ENCODE measurements at places on chromosomes 12 and 14. TPM values are rescaled to one million over a fixed set of nuclear protein-coding genes. Genes with fewer than 3 reads are reported as not detected.
A peak's percentile ranks its signal among the peaks of the same experiment; 100 is the strongest.

GRCh38 chr14:56280843-56281242 is 162.6 kb downstream of the PELI2 start:
- DNase-seq = no peak
- no peaks in the 10 kb centered on the region for H3K36me3 ChIP-seq
- H3K27me3 ChIP-seq = no peaks in the 10 kb centered on the region
- no peaks in the 10 kb centered on the region for H3K4me1 ChIP-seq
- no peak overlapping the region for H3K27ac ChIP-seq
- H3K4me3 ChIP-seq = no peak overlapping the region

Gene SYCP3
- total RNA-seq = not detected

Gene ASIC1
- total RNA-seq = 5.7 TPM

Gene SYNE3
- 9.2 TPM for total RNA-seq

DNA sequence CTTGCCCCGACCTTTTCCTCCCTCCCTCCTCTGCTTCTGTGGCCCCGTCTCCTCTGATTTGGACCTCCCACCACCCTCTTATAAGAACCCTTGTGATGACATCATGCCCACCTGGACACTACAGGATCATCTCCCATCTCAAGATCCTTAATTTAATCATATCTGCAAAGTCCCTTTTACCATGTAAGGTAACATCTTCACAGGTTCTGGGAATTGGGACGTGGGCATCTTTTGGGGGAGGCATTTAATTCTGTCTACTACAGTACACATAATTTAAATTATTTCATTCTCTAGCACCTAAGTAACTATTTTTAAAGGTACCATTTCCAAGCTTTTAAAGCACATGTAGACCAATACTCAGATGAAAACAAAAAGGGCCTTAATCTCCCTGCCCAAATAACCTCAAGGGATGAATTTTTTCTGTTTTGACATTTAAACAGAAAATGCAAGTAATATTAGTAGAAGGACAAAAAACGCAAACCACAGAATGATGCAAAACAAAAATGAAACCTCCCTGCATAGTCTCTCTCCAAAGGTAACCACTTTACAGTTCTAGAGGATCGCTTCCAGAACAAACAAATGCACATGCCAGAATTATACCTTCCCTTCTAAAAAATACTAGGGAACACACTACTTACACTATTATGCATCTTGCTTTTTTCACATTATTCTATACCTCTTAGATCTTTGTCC is 222.1 kb downstream of the AACS start:
- no peak for DNase-seq
- H3K36me3 ChIP-seq = no peaks in the 10 kb centered on the region
- H3K4me1 ChIP-seq = no peaks in the 10 kb centered on the region
- H3K4me3 ChIP-seq = no peak overlapping the region
- no peaks in the 10 kb centered on the region for H3K27me3 ChIP-seq

- no peaks in the 10 kb centered on the region for H3K27me3 ChIP-seq
- H3K4me3 ChIP-seq = no peak overlapping the region
- no peak overlapping the region for H3K27ac ChIP-seq
Measured at GRCh38 chr12:5163661-5164060, 120.0 kb downstream of the KCNA5 start.

GRCh38 chr12:30976206-30976605 is 49.7 kb downstream of the TSPAN11 start:
- H3K27me3 ChIP-seq = no peaks in the 10 kb centered on the region
- H3K36me3 ChIP-seq = no peaks in the 10 kb centered on the region
- H3K27ac ChIP-seq = no peak overlapping the region

DNA sequence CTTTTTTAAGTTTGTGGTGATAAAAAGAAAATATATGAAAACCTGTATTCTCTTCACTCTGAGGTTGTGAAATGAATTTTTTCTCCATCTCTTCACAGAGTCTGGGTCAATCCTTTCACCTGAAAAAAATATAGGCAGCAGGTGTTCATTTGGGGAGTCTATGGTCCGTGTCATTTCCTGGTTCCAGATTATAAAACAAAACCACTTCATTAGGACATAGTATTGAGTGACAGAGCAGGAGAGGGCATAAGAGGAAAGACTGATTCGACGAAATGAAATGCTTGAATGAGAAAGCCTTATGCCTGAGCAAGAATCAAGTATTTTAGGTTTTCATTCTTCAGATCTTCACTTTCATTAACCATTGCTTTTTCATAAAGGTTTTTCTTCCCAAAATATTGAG is 51.8 kb upstream of the NUAK1 start:
- H3K4me1 ChIP-seq = no peaks in the 10 kb centered on the region
- no peaks in the 10 kb centered on the region for H3K36me3 ChIP-seq
- no peak for DNase-seq

DNA sequence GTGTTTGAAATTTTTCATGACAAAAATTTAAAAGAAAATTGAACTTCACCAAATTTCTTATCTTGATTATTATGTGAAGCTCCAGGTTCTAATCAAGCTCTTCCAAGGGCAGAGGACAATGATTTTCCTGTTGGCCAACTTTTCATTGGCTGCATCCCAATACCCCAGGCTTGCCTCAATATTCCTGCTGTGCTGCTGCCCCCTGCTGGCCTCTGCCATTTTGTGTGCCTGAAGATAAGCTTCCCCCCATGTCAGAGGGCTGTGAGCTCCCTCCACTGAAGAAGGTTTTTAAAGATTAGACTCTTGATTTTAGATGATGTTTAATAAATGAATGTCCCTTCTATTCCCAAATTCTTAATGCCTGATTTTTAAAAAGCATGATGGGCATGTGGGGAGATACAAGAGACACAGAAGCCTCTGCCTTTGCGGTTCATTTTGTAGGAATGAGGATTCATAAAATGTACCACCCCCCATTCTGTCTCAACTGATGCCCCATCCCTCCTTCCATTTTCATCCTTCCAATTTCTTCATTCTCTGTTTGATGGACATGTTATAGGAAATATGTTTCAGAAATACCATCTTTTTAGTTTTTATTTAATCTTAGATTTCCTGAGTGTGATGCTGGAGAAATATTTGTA is 76.7 kb upstream of the RGS6 start:
- no peaks in the 10 kb centered on the region for H3K27me3 ChIP-seq
- no peaks in the 10 kb centered on the region for H3K36me3 ChIP-seq
- H3K4me3 ChIP-seq = no peak overlapping the region
- DNase-seq = no peak
- H3K27ac ChIP-seq = no peak overlapping the region

DNA sequence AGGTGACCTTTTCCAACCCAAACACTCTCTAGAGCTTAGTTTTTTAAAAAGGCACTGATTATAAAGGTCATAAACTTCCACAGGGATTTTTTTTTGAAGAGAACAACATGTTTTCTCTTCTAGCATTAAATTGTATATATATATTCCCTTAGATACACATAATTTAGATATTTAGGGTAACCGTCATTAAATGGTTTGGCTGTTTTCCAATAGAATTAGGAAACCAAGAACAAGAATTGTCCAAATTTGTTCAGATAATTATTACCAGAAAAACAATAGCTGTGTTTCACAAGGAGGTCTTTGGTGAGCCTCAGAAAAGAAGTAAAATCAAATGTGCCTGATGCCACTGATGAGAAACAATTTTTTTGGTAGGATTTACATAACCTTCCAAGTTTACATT is 26.9 kb downstream of the LMO3 start:
- no peak for DNase-seq
- no peak overlapping the region for H3K4me3 ChIP-seq
- H3K27me3 ChIP-seq = no peaks in the 10 kb centered on the region
- no peaks in the 10 kb centered on the region for H3K4me1 ChIP-seq

GRCh38 chr12:69028941-69029729 is 96.2 kb upstream of the CPM start:
- H3K4me3 ChIP-seq = no peak overlapping the region
- peak overlapping the region; percentile 31 for H3K27ac ChIP-seq
- no peak for DNase-seq
- H3K36me3 ChIP-seq = no peaks in the 10 kb centered on the region
- no peaks in the 10 kb centered on the region for H3K27me3 ChIP-seq

- H3K4me3 ChIP-seq = no peak overlapping the region
- DNase-seq = no peak
- H3K27me3 ChIP-seq = no peaks in the 10 kb centered on the region
- no peak overlapping the region for H3K27ac ChIP-seq
- no peaks in the 10 kb centered on the region for H3K4me1 ChIP-seq
- no peaks in the 10 kb centered on the region for H3K36me3 ChIP-seq
Measured at GRCh38 chr12:122545855-122546254, 18.8 kb downstream of the KNTC1 start.

Gene TMPRSS12
- not detected for total RNA-seq

DNA sequence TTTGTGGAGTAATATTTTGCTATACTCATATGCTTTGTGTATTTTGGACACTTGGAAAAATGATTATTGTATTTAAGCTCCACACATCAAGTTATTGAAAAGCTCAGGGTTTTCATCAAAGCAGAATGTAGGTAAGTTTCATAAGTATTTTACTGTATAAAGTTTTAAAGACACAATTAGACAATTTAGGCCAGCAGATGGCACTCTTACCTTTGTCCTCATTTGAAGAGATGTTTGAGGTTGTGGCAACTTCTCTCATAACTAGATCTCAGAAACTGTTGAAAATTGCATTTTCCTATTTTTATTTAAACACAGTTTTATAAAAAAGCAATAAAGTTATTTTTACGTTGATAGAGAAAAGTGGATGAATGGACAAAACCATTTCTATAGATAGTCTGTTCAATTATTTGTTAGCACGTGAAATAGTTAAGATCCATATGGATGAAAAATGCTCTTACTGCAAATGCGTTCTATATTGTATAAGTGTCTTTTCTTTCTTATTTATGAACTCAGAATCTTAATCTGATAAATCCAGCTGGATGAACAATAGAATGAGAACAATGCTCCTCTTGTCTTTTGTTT is 300.0 kb downstream of the AEBP2 start:
- no peak for DNase-seq
- no peak overlapping the region for H3K27ac ChIP-seq
- H3K27me3 ChIP-seq = no peaks in the 10 kb centered on the region
- H3K4me3 ChIP-seq = no peak overlapping the region

DNA sequence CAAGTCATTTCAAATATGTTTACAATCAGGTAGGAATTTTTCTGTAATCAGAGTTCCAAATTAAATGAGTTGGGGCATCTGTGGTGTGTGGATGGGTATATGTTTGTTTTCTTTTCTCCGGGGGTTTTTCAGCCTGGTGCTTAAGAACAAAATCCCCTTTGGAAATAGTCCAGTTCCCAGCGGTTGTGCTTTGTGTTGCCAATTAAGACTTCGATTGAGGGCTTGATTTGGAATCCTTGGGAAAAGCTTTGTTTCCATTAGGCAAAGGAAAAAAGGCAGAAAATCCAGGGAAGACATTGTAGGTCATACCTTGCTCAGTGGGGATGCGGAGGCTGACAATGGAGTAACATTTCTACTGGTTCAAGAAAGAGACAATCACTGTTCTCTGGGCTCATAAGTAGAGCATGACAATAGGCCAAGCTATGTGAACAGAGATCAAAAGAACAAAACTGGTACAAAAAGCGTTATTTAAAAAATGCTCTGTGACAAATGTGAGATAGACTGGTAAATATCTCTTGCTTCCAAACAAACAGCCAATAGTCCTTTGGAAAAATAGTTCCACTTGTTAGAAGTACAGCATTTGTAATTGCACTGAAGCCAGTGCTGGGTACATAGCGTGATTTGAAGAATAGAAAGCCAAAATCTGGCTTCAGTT is 79.7 kb downstream of the EML1 start:
- H3K36me3 ChIP-seq = no peaks in the 10 kb centered on the region
- H3K4me1 ChIP-seq = no peaks in the 10 kb centered on the region
- H3K4me3 ChIP-seq = no peak overlapping the region

Gene RITA1
- 20.1 TPM for total RNA-seq

- peak within 1 kb of the TSS; percentile 43 for H3K4me3 ChIP-seq
- no peaks in the 10 kb centered on the region for H3K27me3 ChIP-seq
Measured at GRCh38 chr12:54588110-54588889, at the start of gene PPP1R1A. Gene PPP1R1A (minus strand): TSS chr12:54588659. CDS start chr12:54588488, 171 bp downstream.

Gene SLC5A8
- total RNA-seq = not detected

GRCh38 chr12:89507015-89507824 is 17.4 kb downstream of the GALNT4 start:
- no peaks in the 10 kb centered on the region for H3K27me3 ChIP-seq
- H3K4me3 ChIP-seq = no peak overlapping the region
- no peaks in the 10 kb centered on the region for H3K36me3 ChIP-seq
- no peaks in the 10 kb centered on the region for H3K4me1 ChIP-seq
